ENCODE measurements at places on chromosomes 6 and 20.

DNA sequence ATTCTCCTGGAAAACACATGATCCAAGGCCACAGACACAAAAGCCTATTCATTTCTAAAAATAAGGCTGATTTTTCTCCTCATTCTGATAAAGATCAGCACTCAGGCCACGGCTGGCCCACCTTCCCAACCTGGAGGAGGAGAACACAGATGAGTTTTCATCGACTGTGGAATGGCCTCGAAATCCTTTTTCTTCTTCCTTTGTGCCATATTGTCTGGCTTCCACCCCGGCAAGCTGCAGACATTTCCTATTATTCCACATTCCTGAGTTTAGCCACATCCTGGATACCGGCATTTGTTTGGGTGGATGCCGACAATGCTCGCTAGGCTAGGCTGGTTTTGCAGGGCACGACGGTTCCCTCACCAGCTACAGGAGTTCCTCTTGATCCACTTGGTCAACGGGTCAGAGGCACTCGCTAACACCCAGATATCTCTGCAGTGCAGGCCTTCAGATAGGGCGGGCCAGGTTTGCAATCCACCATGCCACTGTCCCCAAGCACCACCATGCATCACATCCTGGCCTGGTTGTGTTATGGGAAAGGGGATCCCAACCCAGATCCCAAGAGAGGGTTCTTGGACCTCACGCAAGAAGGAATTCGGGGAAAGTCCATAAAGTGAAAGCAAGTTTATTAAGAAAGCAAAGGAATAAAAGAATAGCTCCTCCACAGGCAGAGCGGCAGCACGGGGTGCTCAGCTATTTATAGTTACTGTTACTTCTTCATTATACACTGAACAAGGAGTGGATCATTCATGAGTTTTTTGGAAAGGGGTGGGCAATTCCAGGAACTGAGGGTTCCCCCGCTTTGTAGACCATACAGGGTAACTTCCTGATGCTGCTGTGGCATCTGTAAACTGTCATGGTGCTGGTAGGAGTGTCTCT lies 4.2 kb upstream of the CTSZ start:
- DNase-seq: no peak

DNA sequence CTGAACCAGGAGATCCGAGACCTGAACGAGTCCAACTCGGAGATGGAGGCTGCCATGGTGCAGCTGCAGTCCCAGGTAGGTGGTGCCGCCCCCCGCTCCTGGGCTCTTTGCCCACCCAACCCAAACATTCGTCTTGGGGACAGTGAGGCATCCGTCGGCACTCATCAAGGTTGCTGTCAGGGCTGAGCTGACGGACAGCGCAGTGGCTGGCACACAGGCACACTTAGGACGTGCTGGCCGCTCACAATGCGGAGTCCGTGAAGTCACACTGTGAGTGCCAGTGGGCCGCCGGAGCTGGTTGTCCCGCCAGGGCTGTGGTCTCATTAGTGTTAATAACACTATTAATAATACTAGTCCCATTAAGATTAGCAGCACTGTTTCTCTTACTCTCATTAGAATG lies 18.2 kb upstream of the PCMTD2 start:
- no peak for DNase-seq

GRCh38 chr6:15026832-15027231 lies 219.0 kb upstream of the JARID2 start:
- peak; percentile 85 for DNase-seq

- no peak for DNase-seq
These were observed 199.0 kb upstream of the KCNG1 start for GRCh38 chr20:51221791-51222408.

- DNase-seq: no peak
These were observed 33.7 kb upstream of the FOXQ1 start for GRCh38 chr6:1278061-1278720.

- no peak for DNase-seq
These were observed 3.5 kb downstream of the ENPP3 start for GRCh38 chr6:131640576-131640975.

GRCh38 chr6:10441004-10441654 lies 26.3 kb upstream of the TFAP2A start:
- DNase-seq: no peak

- no peak for DNase-seq
These were observed 91.9 kb downstream of the ADGRB3 start for GRCh38 chr6:68726992-68727391.

DNA sequence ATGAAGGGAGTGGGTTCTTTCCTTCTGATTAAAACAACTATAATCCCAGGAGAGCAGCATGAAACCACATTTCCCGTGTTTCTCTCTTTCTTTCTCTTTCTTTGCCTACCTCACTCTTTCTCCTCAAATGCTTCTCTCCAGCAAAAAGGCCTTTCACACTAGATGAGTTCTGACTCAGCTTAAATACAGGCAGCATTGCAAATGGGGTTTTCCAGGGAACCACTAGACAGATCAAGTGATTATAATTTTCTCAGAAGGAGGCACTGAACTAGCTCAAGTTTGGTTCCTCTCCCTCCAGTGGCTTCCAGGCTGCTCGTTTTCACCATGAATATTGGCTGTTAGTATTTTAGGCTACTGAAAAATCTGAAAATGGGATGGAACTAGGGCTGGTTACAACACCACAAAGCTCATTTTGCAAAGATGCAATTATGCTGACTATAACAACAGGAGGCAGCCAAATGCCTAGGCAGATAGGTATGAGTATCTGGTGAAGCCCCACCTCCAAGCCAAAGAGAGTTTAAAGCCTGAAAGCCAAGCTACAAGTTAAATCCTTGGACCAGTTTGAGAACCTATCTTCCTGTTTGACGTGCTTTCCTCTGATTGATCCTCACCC lies 260.0 kb downstream of the MMUT start:
- no peak for DNase-seq

- DNase-seq: no peak
These were observed 850.0 kb downstream of the DHX35 start for GRCh38 chr20:39812116-39812515.

- no peak for DNase-seq
These were observed 690 bp downstream of the GDAP1L1 start for GRCh38 chr20:44247586-44248409.

DNA sequence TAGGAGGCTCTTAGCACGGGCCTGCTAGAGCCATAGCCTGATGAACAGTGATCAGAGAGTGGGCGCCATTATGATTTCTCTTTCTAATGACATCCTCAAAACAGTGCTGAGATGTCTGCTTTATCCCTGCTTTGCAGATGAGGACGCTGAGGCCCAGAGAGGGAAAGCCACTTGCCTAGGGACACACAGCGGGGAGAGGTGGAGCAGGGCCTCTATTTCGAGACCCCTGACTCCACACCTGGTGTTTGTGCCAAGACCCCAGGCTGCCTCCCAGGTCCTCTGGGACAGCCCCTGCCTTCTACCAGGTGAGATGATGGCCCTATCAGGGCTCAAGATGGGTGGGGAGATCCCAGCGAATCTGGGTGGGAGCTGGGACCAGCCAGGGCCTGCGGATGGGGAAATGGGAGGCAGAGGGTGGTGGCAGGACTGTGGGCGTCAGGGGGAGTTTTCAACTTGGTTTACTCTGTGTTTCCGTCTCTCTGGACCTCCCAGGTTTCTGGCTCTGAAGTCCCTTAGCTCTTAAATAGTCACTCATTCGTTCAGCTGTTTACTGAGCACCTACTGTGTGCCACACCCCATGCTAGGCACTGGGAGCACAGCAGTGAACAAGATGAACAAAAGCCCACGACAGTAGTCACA lies 36.7 kb downstream of the SRC start:
- DNase-seq: no peak

DNA sequence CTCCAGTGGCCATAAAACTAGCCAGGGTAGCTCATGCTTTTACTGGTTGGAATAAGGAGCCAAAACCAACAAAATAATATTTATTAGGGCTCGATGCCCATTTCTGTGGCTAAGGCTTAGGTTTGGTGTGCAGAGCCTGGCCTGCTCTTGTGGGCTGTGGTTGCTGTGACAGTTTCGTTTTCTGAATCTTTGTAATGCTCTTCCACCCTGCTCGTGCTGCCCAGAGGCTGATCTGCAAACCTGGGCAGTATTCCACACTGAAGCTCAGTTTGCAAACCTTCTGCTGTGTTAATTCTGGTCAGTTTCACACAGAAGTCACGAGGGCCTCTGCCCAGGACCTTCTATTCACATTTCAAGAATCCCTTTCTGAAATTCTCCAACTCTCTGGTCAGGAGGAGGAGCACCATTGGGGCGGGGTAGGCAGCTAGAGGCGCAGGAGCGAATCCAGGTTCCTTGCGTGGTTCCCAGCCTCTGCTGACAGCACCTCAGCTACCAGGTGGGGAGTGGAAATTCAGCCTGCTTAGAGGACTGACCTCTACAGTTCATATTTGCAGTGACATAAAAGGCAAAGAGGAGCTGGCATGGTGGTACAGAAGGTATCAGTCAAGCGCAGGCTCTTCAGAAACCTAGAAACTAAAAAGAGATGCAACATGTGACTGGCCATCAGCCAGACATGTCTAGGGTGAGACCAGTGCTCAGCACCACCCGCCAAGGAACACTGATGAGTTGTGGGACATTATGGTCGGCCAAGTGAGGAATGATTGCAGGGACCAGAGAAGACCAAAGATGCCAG lies 14.3 kb upstream of the C20orf144 start:
- DNase-seq: no peak

- no peak for DNase-seq
These were observed 66.2 kb upstream of the SNX9 start for GRCh38 chr6:157756708-157757429.

DNA sequence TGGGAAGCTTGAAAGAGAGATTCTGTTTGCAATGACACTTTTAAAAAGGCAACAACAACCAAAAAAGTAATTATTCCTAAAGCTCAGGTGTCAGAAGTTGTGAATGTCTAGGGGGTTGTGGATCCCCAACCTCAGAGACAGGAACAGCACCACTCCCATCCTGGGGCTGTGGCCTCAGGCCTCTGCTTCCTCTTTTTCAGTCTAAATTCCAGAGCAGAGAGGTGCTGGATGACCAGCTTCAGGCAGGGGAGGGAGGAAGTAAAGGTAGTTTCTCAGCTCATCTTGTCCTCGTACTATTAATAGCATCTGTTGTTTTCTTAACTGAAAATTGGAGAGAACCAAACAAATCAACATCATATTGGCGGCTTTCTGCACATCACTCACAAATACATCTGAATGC lies 8.3 kb downstream of the NT5E start:
- no peak for DNase-seq

Measured in NCI-H2081 treated with DMSO at 0.1 percent for 48 hours (cell line).